Prostate gland (tissue), 2 donors: ENCODE measurements at places on chromosomes 5 and 9.

- no peak for DNase-seq
Measured at GRCh38 chr5:135133698-135134515, 99.9 kb upstream of the PITX1 start.

GRCh38 chr9:137390553-137391410 is 32.2 kb downstream of the EXD3 start:
- peak; percentile 37 for DNase-seq

GRCh38 chr9:87628346-87628745 is 97.6 kb upstream of the CTSL start:
- DNase-seq: no peak

DNA sequence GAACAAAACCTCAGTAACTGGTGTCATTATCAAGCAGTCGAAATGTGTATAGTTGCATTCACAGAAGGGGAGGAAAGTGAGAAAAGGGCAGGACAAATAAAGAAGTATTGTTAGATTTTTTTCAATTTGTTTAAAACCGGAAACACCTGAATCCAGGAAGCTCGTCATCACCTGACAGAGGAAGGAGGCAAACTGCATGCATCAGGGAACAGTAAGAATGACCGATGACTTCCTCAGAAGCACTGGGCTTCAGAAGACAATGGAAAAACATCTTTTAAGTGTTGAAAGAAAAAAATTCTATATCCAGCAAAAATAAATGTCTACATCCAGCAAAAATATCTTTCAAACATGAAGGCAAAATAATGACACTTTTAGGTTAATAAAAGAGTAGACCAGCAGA is 29.5 kb downstream of the PLEKHG4B start:
- no peak for DNase-seq

GRCh38 chr9:126326228-126327005 is at the start of gene MVB12B:
MVB12B (plus strand) TSS chr9:126326829; CDS start chr9:126326930, 101 bp downstream.
- peak; percentile 8 for DNase-seq

- no peak for DNase-seq
Measured at GRCh38 chr5:61631438-61631941, 299.4 kb downstream of the ZSWIM6 start.

- no peak for DNase-seq
Measured at GRCh38 chr5:102975045-102975444, 144.9 kb downstream of the GIN1 start.

- DNase-seq: no peak
Measured at GRCh38 chr9:91103931-91104330, 257.8 kb downstream of the AUH start.

DNA sequence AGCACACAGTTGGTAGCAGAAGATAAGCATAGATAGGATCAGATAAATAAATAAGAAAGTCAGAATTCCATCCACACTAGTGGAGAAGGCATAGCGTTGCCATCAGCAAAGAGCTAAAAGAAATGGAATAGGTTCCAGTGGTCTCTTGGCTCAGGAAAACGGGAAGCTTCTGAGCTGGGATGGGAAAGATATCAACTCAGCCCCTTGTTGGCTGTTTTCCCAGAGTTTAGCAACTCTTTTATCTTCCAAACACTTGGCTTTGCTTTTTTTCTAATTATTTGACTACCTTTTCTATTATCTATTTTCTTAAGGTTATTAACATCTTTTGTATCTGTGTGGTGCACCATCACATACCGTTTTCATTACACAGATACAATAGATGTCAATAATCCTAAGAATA is 445.7 kb upstream of the TRPC7 start:
- DNase-seq: no peak

- no peak for DNase-seq
Measured at GRCh38 chr9:91148306-91148705, 213.4 kb downstream of the AUH start.

DNA sequence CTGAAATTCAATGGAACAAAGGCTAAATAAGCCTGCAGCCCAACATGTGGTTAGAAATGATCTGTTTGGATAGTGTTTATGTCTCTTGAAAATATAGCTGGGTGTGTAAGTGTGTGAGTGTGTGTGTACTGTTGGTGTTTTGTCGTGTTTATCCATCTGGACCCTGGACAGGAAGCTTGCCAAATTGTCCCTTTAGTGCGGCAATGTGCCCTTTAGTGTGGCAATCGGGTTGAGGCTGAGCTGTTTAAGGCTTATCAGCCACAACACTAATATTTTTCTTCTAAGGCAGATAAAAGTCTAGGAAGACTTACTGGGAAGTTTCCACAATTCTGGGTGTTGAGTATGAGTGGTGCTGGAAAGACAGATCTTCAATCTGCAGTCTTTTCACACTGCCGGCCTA is 180.2 kb downstream of the YTHDC2 start:
- no peak for DNase-seq

GRCh38 chr9:113919871-113920270 is 43.8 kb downstream of the ZNF618 start:
- DNase-seq: no peak

DNA sequence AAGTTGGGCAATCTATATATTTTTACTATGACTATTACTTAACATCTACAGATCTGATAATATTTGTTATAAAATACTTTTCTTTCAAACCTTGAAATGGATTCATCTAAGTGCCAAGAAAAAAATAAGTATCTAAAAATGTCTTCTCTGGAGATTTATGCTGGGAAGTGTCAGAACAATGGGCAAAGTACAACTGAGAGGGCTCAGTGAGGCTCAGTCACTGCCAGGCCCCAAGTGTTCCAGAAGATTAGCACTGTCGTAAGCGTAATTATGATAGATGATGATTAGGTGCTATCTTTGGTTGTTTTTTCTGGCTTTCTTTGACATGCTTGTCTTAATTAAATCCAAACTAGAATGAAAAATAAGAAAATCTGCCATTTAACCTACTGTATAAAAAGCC is 72.2 kb upstream of the ADAMTS19 start:
- DNase-seq: no peak

- DNase-seq: no peak
Measured at GRCh38 chr9:112726428-112726827, 8.5 kb upstream of the INIP start.

DNA sequence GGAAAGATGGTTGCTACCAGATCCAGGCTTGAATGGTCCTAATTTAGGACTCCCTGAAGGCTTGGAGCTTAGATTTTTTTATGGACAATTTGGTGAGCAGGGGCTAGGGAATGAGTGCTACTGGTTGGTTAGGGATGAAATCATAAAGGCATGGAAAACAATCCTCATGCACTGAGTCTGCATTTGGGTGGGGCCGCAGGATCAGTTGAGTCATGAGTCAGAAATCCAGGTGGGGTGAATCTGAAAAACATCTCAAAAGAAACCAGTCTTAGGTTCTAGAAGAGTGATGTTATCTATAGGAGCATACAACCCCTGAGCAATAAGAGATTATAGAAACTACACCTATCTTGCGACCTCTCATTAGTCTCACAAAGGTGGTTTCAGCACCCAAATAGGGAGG is 300.0 kb downstream of the KIF4B start:
- no peak for DNase-seq

GRCh38 chr5:178322736-178323540 is 90.3 kb upstream of the PHYKPL start:
- DNase-seq: no peak

- DNase-seq: peak; percentile 57
Measured at GRCh38 chr9:122498883-122499288, 11.7 kb upstream of the OR1J2 start.

DNA sequence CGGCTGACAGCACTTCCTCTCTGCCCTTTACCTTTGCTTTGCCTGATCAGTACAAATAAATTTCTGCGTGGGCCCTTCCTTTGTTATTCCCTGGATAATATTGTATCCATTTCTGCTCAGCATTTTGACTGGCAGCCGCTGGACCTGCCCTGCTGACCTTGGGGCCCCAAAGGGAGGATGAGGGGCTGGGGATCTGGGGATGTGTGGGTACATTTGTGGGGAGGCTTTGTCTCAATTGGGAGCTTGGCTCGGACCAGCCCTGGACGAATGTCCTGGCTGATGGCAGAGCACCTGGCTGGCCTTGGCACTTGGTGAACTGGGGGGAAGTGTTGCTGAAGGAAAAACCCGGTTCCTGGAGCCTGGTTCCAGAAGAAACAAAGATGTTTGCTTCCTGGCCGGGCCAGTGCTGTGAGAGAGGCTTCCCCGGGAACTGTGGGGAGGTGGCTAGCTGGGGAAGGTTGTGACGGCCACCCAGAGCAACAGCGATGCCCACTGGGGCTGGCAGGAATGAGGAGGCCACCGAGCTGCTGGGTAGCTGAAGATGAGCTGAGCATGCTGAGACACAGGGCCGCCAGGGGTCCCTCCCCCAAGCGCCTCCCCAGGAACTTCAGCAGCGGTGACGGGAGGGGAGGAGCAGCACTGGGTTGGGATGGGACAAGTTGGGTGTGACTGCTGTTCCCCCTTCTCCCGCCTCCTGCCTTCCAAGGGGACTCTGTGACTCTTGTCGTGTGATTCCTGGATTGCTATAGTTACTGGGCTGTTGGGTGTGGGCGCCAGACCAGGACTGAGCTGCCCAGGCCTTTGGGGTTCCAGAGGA is 8.4 kb downstream of the LMX1B start:
- DNase-seq: no peak

GRCh38 chr5:134555890-134556311 is 30.4 kb downstream of the JADE2 start:
- no peak for DNase-seq

DNA sequence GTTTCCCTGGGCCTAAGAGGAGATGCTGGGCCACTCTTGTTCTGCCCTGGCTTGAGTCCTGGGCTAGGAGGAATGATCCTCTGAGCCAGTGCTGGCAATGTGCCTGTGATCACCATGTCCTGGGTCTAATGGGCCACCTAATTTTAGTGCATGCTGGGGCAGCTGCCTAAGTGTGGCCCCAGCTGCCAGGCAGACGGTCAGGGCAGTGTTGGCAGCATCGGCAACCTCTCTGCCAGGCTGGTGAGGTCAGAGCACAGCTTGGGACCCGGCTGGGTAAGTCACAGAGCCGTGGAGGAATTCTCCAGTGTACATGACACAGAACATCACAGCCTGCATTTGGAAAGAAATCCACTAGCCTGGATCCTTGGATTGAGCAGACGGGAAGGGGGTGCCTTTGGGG is 21.4 kb upstream of the PITX1 start:
- no peak for DNase-seq

GRCh38 chr9:127218818-127219217 is 45.8 kb upstream of the GARNL3 start:
- DNase-seq: no peak
